Activated CD8-positive, alpha-beta memory T cell treated with anti-CD3 and anti-CD28 coated beads for 1 hour (primary cell): ENCODE measurements at places on chromosomes 2 and 18.

- DNase-seq: no peak
These were observed 325.3 kb upstream of the RND3 start for GRCh38 chr2:150812664-150813367.

DNA sequence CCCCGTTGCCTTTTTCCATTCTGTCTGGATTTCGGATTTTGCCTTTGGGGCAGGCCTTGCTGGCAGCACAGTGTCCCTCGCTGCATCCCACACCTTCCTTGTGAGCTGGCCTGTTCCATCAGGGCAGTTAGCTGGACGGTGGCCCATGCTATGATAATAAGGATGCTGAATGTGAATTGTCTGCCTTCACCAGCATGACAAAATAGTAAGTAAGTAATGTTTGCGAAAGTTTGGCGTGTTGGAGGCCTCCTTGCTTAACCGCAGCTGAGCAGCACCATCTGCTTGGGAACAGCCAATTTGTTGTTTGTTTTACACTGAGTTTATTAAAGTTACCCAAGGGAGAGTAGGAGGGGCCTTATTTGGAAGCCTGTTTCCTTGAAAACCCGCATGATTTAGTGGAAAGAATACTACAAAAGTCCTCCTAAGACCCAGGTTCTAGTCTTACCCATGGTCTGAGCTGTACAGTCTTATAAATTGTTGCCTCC, 469.7 kb upstream of the FANCL start:
- DNase-seq: no peak

DNA sequence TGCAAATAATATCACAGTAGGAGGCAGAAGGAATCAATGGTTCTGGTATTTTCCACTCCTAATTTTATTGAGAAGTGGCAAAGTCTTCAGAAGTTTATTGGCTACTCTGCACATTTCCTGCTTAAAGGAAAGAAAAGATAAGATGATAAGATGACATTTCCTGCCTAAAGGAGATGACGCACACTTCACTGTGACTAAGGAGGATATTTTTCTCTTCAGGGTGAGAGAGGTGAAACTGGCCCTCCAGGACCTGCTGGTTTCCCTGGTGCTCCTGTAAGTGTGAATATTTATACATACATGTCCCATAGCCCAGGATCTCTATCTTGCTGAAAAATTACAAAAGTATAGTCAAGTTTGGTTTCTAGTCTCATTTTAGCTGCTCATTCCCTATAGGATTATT, 27.9 kb downstream of the COL3A1 start:
- DNase-seq: no peak

GRCh38 chr2:65198737-65199136, 28.9 kb upstream of the ACTR2 start:
- DNase-seq: no peak

- no peak for DNase-seq
These were observed 1391.3 kb downstream of the DSC3 start for GRCh38 chr18:29651122-29651680.

GRCh38 chr2:233285921-233286320, 21.7 kb upstream of the SAG start:
- DNase-seq: no peak

GRCh38 chr2:67641312-67642045, 244.3 kb downstream of the ETAA1 start:
- DNase-seq: no peak

- DNase-seq: no peak
These were observed 112.8 kb upstream of the NABP1 start for GRCh38 chr2:191565120-191565519.

DNA sequence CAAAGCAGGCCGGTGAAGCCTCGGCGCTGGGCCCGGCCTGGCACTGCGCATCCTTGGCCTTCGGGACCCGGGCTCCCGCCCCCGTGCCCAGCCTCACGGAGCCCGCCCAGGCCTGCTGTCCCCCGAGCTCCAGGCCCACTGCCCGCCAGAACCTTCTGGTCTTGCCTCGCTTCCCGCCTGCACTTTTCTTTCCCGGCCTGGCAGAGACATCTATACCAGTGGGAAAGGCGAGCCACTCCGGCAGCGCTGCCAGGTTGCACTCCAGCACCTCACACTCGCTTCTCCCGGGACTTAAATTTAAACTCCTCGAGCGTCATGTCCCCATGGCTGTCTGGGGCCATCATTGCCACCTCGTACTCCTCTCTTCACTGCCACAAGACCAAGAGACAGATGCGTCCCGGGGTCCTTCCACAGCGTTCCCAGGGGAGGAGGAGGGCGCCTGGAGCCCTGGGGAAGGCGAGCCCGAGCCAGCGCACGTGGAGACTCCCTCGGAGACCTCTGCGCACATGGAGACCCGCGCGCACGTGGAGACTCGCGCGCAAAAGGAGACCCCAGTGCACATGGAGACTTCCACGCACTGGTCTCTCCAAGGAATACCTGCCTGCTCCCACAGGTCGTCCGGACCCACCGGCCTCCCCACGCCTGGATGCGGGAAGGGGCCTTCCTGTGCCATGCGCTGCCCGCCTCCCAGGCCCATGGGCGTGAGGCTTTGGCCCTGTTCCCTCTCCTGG, 253.1 kb upstream of the SALL3 start:
- DNase-seq: no peak

DNA sequence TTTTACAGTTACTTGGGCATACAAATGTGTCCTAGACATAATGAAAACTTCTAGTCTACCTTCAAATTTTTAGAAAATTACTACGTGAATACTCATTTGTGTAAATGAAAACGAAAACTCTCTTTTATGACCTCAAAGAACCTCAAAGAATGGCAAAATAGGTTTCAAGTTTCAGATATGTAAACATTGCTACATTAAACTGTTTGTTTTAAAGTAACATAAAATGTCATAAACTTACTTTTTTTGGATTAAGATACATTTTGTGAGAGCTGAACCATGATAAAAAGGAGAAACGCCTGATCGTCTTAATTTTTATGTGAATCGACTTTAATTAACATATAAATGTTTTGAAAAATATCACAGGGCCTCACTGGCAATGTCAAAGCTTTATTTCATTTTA, 91.4 kb downstream of the PPP1R1C start:
- no peak for DNase-seq

DNA sequence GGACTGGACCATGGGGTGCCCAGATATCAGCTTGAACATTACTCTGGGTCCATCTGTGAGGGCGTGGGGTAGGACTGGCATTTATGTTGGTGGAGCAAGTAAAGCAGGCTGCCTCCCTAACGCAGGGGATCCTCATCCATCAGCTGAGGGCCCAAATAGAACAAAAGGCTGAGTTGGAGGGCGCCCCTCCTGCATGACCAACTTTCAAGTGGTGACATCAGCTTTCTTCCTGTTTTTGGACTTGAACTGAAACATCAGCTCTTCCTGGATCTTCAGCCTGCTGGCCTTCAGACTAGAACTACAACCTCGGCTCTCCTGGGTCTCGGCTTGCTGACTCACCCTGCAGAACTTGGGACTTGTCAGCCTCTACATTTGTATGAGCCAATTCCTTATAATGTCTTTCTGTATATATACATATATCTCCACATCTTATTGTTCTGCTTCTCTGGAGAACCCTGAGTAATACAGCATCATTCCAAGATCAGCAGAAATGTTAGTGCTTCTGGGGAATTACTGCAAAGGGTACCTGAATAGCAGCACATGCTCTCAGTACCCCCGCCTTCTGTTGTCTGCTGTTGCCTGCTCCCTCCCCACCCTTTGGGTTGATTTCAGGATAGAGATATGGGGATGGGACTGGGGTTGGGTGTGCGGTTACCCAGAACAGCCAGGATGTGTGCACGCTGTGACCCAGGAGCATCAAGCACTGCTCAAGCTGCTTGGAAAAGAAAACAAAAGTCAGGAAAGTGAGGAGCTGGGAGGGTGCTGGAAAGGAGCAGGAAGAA, 20.0 kb downstream of the TMEM127 start:
- DNase-seq: no peak

GRCh38 chr2:6297238-6297637, 568.5 kb downstream of the CMPK2 start:
- no peak for DNase-seq

DNA sequence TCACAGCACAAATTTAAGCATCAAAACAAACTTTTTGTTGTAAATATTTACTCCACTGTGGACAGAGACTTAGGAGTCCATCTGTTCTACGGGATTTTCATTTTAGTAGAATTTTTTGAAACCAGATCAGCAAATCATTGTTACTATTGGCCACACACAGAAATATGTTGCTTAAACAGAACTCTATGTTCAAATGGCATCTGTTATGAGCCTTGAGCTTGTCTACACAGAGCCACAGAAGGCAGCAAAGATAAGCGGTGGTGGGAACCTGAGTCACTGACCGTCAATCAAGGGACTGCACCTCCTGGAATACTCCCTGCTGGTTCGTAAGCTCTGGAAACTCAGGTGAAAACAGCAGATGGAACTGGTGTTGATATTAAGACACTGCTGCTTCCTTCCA, 156.8 kb downstream of the TMEM200C start:
- DNase-seq: no peak

DNA sequence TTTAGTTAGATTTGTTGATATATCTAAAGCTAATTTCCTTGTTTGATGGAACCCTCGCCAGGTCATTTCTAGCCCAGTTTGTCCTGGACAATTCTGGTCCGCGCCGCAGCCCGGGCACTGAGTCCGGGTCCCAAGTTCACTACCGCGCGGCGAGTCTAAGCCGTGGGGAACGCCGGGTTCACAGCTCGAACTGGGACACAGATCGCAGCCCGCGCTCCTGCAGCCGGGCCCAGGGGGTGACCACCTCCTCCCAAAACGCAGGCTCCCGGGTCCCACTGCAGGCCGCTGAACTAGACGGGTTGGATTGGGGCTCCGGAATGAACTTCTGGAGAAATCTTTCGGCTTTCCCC, 681 bp downstream of the ACADL start:
- DNase-seq: no peak

- no peak for DNase-seq
These were observed 79.0 kb downstream of the DYSF start for GRCh38 chr2:71532327-71532726.

DNA sequence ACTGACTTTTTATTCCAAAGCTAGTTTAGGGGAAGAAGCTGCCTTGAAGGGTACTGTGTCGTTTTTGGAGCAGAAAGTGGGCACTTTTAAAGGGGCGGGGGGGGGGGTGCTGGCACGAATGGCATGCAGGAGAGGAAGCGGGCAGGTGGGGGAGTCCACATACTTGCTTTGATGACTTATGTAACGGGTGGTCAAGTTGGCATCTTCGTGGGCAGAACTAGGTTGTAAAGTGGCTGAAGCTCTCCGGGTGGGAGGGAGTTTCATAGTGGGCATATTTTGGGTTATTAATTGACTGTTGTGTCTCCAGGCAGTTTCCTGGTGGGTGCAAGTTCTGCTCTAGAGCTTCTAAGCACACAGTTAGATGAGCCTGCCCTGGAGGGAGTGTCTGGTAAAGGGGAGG, 19.9 kb downstream of the PCARE start:
- DNase-seq: no peak

DNA sequence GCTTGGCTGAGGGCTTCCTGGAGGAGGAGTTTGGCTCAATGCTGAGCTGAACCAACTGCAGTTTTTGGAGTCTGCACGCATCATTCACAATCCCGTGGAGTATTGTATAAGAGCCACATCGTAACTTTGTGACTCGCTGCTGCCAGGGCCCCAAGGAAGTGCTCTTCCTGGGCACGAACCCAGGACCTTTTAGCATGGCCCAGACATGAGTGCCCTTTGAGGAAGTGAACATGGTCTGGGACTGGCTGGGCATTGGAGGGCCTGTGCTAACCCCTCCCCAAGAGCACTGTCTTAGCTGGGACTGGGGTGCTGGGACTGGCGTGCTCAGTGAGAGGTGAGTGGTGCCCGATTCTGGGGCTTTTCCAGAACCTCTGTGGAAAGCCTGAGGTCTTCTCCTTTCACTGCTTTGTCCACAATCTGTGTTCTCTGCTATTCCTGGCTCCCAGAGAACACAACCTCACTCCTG, 88.6 kb downstream of the LIPG start:
- DNase-seq: no peak

DNA sequence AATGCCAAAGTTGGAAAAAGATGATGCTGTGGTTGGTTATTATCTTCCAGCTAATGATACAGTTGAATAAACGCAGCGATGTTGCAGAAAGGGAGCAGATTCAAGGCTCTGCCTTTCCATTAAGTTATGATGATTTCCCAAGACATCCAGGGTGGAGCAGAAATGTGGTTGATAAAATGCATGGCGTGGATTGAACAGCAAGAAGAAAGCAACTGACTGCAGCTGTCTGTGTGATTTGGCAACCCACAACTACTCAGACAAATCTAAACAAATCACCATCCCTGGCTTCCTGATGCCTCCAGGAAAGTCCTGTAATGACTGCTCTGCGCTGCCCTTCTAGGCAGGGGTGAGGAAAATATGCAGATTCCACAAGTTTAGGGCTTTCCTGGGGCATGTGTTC, 166.3 kb downstream of the NRP2 start:
- DNase-seq: no peak
